NCI-H2081 treated with DMSO at 0.1 percent for 48 hours (cell line): ENCODE measurements at places on chromosomes 12 and 14.

GRCh38 chr14:93104961-93105360 is 10.8 kb downstream of the ITPK1 start:
- DNase-seq, result no peak

- DNase-seq, result no peak
Observed at GRCh38 chr14:68233101-68233784, 413.7 kb downstream of the RAD51B start.

GRCh38 chr12:104506676-104507401 is 50.1 kb downstream of the CHST11 start:
- peak; percentile 59 for DNase-seq

- no peak for DNase-seq
Observed at GRCh38 chr12:127153996-127154395, 1113.0 kb upstream of the TMEM132C start.

GRCh38 chr12:11812586-11813437 is 163.3 kb downstream of the ETV6 start:
- DNase-seq, result peak; percentile 60

DNA sequence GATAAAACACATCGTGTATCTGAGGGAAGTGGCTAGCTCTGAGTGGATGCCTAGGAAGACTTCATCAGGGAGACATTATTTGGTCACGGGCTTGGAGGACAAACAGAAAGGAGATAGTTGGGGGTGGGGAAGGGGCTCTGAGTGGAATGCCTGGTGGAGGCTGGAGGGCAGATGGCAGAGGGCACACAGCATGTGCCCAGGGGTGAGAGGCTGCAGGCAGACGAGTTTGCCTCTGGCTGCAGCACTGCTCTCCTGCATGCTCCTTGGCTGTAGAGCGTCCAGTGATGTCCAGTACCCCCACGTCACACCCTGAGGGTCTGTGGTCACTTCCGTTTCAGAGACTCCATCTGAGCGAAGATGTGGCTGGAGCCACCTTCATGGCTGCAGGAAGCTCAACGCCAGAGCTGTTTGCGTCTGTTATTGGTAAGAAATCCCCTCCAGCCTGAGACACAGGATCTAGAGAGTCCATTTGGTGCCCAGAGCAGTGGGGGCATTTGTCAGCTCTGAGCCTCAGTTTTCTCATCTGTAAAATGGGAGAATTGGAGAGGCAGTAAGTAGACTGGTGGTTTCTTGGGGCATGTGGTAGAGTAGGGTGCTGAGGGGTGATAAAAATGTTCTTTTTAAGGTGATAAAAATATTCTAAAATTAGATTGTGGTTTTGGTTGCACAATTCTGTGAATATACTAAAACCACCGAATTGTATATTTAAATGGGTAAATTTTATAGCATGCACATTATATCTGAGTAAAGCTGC is 71.7 kb upstream of the RIN3 start:
- no peak for DNase-seq

DNA sequence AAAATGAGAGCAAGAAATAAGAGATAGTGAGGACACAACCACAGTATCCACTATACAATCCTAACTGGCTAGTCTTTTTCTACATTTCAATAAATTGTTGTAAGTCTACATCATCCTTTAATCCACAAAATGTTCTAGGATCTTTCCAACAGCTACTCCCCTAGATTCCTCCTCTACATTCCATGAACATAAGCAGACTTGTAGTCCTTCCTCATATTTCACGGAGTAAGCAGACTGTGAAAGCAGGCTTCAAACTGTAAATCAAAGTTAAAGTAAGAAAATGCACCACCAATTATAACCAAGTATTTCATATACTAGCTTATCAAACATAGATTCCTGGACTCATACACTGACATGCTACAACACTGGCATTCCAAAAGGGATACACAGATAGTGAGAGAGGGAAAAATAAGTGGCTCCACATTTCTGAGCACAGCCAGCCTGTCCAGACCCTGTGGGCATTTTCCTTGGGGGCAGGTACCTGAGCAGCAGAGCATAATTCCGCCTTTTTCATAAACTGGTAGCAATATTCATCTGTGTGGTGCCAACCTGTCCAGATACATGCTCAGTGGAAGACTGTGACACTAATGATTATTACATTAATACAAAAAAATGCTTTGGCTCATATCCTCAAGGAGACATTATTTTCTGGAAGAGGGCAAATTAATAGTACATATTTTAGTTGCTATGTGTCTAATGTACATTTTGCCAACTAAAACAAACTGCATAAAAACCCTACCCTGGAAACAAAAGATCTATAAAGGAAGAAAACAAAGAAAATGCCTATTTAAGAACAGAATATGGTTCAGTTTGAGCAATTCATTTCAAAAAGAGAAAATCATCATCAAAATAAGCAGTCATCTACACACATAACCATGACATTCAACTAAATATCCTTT is 113.3 kb upstream of the FSCB start:
- no peak for DNase-seq

- no peak for DNase-seq
Observed at GRCh38 chr14:57461777-57462320, 31.8 kb downstream of the CCDC198 start.

- no peak for DNase-seq
Observed at GRCh38 chr12:118290130-118290529, 82.6 kb downstream of the TAOK3 start.

DNA sequence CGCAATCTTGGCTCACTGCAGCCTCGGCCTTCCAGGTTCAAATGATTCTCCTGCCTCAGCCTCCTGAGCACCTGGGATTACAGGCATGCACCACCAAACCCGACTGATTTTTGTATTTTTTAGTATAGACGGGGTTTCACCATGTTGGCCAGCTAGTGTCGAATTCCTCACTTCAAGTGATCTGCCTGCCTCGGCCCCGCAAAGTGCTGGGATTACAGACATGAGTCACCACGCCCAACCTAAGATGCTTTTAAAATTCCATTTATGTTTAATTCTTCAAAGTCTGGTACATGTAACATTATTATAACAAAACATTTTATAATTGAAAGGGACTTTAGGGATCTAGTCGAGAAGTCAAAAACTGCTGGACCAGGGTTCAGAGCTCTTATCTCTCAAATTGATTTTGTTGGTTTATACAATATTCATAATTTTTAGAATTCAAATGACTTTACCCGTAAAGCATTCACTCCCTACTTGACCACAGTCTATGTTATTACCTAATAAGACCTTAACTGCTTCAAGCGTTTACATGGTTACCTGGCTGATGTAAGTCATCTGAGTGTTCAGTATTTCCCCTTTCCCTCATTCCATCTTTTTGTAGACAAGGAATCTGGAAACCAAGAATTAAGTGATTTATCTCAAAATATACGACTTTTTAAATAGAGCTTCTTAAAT is 28.2 kb downstream of the RAP1B start:
- no peak for DNase-seq

DNA sequence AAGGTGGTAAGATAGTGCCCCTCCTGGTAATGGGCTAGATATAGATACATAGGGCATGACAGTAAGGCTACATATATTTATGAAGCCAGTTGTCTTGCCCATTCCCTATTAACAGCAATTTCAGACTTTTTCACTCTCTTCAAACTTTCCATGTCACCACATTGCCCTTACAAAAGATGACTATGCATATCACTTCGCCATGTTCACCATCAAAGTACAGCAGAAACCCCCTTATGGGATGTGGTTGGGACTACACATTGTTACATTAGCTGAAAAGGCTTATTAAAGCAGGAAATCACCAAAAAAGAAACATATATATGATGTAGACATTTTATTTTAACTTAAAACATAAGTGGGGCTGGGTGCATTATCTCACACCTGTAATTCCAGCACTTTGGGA is 9.8 kb upstream of the SMCO2 start:
- DNase-seq, result no peak

DNA sequence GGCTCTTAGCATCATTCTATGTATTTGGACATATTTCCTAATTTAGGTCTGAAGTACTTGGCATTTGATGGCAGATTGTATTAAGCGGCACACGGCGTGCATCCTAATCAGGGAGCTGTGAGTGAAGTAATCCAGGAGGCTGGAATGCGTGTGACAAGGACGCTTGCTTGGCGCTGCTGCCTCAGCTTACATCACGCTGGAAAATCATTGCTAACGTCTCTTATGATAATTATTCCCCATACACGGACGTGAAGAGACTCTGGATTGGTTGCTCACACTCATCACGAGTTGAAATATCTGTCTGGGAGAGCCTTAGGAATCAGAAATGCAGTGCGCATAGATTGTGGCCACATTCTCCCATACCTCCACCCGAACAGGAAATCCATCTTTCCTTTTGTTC is 85.3 kb downstream of the FBXW8 start:
- DNase-seq, result no peak

DNA sequence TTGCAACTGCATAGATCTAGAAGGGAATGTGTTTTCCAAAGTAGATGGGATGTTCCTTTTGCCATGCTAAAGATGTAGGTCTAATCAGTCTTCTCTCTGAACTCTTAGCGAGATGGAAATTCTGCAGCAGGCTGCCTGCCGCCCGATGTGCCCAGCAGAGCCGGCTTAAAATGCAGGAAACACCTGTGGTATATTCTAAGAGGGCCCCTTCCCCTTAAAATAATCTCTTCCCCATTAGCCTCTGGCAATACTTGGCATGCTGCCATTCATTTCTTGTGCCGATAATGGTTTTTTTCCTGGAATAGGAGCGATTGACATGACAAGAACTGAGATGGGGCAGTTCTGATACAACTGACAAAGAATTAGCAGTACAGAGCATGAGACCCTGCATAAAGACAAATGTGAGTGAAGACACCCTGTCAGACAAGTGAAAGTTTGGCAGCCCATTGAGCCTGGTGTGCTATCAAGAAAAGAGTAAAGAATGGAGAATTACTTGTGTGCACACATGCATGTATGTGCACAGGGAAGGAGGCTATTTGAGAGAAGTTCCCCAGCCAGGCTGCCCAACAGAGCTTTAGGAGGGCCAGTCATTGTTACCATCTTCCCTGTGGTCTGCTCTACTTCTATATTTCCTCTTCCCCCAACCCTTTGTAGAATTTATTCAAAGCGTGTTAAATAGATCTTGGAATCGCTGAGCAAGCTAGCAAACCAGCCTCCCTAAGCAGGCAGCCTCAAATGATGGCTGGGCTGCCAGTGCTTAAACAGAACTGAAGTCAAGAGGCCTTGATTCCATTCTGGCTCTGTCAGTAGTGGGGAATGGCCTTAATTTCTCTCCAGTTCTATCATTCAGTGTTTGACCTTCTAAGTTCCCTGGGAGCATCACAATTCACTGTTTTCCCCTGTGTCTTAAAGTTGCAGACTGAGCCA is 29.6 kb upstream of the NTF3 start:
- no peak for DNase-seq

DNA sequence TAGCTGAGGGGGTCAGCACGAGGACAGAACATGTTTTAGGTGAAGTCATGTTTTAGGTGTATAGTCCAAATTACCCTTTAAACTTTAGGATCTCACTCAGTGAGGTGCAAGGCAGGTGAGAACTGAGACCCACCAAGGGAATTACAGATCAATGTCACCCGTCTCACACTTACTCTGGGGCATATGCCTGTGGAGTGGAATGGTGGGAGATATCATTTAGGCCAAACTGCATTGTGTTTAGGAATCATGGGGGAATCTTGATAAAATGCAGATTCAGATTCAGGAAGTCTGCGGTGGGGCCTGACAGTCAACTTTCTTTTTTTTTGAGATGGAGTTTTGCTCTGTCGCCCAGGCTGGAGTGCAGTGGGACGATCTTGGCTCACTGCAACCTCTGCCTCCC is 17.8 kb downstream of the FBXW8 start:
- DNase-seq, result no peak

GRCh38 chr14:68075382-68076029 is 255.9 kb downstream of the RAD51B start:
- DNase-seq, result no peak

DNA sequence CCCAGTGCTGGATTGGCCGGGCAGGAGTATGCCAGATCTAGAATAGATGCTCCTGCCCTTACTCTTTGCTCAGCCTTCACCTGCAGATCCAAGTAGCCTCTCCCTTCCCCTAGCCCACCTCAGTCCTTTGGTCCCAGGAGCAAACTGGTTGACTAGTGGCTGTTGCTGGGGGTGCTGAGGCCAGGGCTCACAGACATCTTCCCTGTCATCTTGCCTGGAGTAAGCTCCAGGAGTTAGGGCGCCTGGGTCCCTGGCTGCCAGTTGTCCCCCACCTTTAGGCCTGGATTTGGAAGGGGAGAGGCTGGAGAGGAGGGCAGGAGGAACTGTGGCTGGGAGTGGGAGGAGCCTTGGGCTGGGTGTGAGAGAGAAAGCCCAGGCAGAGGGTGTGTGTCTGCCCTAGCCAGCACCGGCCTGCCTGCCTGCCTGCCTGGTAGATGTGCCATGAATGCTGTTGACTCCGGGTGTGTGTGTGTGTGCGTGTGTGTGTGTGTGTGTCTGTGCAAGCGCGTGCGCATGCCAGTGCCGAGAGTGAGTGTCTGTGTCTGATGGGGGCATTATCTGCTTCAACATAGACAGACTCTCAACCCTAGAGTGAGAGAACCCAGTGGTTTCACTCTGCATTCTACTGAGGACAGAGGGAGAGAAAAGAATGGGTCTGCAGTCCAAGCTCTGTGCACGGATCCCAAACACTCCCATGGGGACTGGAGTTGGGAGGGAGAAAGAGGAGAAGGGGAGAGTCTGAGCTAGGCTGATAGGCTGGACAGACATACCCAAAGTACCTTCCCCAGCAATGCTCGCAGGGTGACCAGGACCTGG is 845 bp upstream of the RARG start:
- no peak for DNase-seq

DNA sequence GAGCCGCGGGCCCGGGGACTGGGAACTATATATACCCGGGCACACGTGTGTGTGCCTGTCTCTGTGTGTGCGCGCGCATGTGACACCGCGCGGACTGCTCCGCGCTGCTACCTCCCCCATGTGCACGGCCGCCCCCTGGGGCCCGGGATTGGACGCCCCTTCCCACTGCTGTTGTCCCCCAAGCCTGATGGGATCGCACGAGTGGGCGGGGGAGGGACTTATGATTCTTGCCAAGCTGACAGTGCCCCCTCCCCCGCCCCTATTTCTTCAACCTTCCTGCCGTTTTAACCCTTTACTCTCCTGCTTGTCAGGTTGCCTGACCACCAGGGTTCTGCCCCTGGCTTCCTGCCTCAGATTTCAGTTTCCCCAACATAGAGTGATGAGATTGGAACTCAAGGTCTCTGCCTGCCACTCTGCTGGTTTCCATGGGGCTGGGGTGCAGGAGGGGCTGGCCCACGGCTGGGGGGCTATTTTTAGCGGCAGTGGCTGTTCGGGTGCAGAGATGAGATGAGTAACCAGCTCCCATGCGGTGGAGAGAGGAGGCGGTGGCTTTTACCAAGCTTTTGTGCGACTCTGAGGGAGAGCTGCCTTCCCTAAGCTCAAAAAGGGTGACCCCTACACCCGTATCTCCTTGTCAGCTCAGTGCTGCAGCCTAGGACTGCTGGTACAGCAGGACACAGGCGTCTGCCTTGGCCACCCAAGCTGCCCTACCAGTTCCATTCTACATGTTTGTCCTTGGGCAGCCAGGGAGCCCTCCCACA is at the start of gene DDN:
Gene DDN (minus strand): TSS at position 5 of the 761 bp plus-strand sequence. CDS start 88 bp downstream, outside the sequence.
- no peak for DNase-seq

- DNase-seq, result no peak
Observed at GRCh38 chr14:85061256-85061655, 468.7 kb upstream of the FLRT2 start.

DNA sequence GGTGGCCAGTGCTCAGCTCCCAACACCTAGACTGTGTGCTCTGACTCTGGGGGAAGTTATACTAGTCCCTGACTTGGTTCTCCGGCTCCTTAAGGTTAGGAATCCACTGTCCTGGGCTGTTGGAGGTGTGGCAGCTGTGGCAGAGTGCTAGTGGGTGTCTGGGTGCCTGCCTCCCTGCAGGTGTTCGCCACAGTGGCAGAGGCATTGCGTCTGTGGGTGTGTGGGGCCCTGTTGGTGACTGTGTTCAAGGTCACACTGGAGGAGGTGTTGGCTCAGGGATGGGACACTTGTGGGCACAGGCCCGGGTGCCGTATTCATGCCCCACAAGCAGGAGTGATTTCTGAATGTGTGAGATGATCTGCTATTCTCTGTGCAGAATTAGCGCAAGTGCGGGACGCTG is 467.4 kb downstream of the TMEM121 start:
- no peak for DNase-seq
